Melanocyte of skin (primary cell): ENCODE measurements at places on chromosomes 2 and 18. TPM values are rescaled to one million over a fixed set of nuclear protein-coding genes. Genes with fewer than 3 reads are reported as not detected.

Gene ATP8B1
- 1.4 and 2.9 TPM in 2 replicates for total RNA-seq

Gene EHD3
- total RNA-seq: 5.3 and 8.0 TPM in 2 replicates

Gene UGT1A7
- total RNA-seq: not detected in 2 replicates

Gene ALPI
- not detected in 2 replicates for total RNA-seq

Gene ASXL2
- 15.3 and 20.8 TPM in 2 replicates for total RNA-seq

Gene ABCB11
- total RNA-seq: not detected in 2 replicates

Gene PDCD1
- total RNA-seq: not detected in 2 replicates

Gene SP3
- 91.0 and 95.6 TPM in 2 replicates for total RNA-seq

Gene SFT2D3
- total RNA-seq: 3.3 and 4.0 TPM in 2 replicates

Gene KCNG2
- under 0.01 TPM in 1 of 2 replicates, not detected in the other for total RNA-seq

Gene CGREF1
- total RNA-seq: 6.2 and 10.9 TPM in 2 replicates

Gene HOXD12
- not detected in 2 replicates for total RNA-seq

Gene WDR54
- total RNA-seq: 33.0 and 33.4 TPM in 2 replicates

Gene MALT1
- total RNA-seq: 23.6 and 25.6 TPM in 2 replicates

Gene SPHKAP
- not detected in 2 replicates for total RNA-seq

Gene BCL11A
- total RNA-seq: 0.34 and 1.1 TPM in 2 replicates

Gene FAP
- 10.3 and 14.5 TPM in 2 replicates for total RNA-seq

Gene ERBB4
- total RNA-seq: under 0.01 TPM in 2 replicates

Gene ZEB2
- 210 and 265 TPM in 2 replicates for total RNA-seq

Gene IL1R1
- total RNA-seq: 10.7 and 20.0 TPM in 2 replicates

Gene DPP10
- not detected in 2 replicates for total RNA-seq

Gene SLC9A2
- total RNA-seq: not detected in 2 replicates

Gene TEX44
- not detected in 2 replicates for total RNA-seq

Gene C2orf92
- 2.1 and 3.3 TPM in 2 replicates for total RNA-seq

Gene OTOS
- not detected in 2 replicates for total RNA-seq

Gene ZNF513
- 6.9 and 9.5 TPM in 2 replicates for total RNA-seq

Gene DLX1
- 0.93 and 1.00 TPM in 2 replicates for total RNA-seq

Gene KYNU
- total RNA-seq: 157 and 177 TPM in 2 replicates

Gene RAB6C
- under 0.01 TPM in 1 of 2 replicates, not detected in the other for total RNA-seq

Gene RIT2
- total RNA-seq: not detected in 2 replicates

Gene SPP2
- total RNA-seq: not detected in 2 replicates

Gene CCBE1
- under 0.01 TPM in 1 of 2 replicates, not detected in the other for total RNA-seq
